Caki2 (cell line): ENCODE measurements at places on chromosomes 13 and 19. TPM values are rescaled to one million over a fixed set of nuclear protein-coding genes. Genes with fewer than 3 reads are reported as not detected.

SCGB2B2 gene
- total RNA-seq = not detected in 2 replicates

COL4A1 gene
- total RNA-seq = 393 and 454 TPM in 2 replicates

ZNF600 gene
- 3.3 and 4.5 TPM in 2 replicates for total RNA-seq

CACNG7 gene
- not detected in 2 replicates for total RNA-seq

EFNA2 gene
- not detected in 2 replicates for total RNA-seq
